ENCODE measurements at places on chromosomes 6 and 20. TPM values are rescaled to one million over a fixed set of nuclear protein-coding genes. Genes with fewer than 3 reads are reported as not detected.

DNA sequence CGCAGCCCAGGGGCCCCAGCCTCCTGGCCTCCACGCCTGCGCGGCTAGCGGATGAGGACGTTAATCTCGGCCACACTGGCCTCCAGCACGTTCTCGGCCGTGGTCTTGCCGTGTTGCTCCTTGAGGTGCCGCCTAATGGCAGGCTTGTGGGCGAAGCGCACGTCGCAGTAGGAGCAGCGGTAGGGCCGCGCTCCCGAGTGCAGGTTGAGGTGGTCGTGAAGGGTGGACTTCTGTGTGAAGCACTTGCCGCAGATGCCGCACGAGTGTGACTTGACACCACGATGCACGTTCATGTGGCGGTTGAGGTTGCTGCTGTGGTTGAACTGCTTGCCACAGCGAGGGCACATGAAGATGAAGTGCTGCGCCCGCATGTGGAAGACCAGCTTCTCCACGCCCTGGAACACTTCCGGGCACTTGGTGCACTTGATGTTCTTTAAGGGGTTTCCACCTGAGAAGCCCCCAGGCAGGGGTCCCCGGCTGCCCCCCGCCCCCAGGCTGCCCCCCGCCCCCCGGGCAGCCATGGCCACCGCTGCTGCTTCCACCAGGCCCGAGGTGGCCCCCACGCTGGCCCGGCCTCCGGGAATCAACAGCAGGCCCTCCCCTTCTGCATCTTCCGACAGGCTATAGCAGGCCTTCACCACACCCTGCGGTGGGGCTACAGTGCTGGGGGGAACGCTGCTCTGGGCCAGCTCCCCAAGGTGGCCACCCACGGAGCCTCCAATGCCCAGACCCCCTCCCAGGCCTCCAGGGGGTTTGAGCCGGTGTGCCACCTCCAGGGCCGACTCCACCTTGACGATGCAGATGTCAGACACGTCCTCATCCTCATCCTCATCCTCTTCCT lies 1.8 kb downstream of the ZBTB12 start:
- DNase-seq = no peak

DNA sequence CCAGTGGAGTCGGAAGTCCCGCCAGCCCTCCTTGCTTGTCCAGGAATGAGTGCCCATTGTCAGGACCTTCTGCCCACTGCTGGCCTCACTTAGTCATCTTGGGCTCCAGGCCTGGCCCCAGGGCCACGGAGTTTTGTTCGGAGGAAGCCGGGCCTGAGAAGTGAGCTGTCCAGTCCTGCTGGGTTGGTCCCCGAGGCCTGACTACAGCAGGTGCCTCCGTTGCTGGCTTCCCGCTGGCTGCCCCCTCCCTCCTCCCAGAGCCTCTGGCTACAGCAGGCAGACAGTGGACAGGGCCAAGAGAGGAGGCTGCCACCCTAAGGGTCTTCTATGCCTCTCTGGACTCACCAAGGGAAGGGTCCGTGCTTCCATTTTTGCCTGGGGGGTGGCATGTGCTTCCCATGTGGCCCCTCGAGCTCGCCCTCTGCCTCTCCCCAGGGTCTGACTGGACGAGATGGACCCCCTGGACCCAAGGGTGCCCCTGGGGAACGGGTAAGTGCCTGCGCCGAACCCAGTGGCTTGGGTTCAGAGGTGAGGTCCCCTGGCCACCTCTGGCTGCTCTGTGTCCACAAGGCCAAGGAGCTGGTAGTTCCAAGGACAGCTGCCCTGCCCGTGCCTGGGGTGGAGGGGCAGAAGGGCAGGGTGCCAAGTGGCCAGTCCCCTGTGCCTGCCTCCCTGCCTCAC lies 2.8 kb downstream of the COL9A3 start:
- no peak for DNase-seq

DNA sequence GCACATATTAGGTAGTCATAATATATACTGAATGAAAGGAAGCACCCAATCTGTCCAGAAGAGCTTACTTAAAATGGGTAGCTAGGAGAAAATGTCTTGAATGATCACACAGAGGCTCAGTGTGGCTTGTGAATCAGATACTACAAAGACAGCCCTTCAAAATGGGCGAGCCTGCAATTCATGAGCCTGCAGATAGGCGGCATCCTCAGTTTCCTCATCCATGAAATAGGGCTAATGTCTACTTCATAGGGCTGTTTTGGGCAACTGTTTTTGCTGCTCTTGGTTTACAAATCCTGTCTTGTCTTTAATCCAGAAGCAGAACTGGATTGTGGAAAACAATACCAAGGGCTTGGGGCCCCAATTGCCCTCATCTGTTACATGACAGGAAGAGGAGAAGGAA lies 129.3 kb upstream of the KCNK16 start:
- no peak for DNase-seq

DNA sequence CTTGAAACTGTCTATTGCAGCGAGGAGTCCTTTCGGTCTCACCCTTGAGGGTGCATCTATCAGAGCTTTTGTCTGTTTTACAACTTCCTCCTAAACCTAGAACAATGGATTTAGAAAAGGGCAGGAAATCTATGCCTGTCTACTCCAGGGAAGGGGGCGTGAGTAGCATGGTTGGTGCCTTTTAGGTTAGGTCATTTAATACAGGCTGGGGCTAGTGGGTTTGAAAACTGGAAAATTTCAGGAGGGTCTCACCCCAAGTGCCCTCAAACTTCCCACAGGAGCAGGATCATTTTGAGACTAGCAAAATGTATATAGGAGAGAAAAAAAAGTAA lies 33.5 kb upstream of the BMP6 start:
- no peak for DNase-seq

EPHA7 gene
- polyA plus RNA-seq = 1.1 TPM

CAP2 gene
- polyA plus RNA-seq = 3.0 TPM

GRCh38 chr6:87879132-87879861 lies 168.3 kb upstream of the SPACA1 start:
- DNase-seq = no peak

DNA sequence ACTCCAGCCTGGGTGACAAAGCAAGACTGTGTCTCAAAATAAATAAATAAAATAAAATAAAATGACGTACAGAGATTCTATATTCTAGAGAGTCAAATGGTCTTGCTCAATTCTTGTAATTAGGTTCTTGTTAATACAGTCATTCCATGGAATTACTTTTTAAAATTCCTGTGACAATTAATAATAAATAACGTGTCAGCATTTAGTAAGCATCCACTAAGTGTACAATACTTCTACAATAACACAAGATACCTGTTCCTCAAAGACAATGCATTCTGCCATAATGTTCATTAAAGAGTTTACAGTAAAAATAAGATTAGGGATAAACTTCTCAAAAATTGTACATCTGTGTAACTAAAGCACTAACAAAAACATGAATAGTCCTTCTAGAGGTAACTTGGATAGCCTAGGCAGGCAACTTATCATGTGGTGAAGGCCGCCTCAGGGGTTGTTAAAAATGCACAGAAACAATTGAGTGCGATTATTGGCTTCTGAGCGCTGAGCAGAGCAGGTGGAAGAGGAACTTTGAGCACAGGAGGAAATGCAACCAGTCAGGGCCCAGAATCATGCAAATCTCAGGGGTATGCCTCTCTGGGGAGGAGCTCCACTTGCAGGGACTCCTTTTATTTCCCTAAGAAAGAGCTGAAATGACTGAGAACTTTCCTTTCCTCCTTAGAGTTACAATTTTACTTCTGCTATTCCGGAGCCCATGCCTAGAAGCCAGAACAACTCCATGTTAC lies 37.1 kb downstream of the QRSL1 start:
- DNase-seq = peak; percentile 15

EYA4 gene
- 0.03 TPM for polyA plus RNA-seq

CSTF1 gene
- 9.5 TPM for polyA plus RNA-seq

SLC22A16 gene
- polyA plus RNA-seq = not detected

ZSCAN12 gene
- polyA plus RNA-seq = 8.4 TPM

HTR1B gene
- polyA plus RNA-seq = 0.15 TPM

CST4 gene
- polyA plus RNA-seq = not detected

TBXT gene
- polyA plus RNA-seq = not detected

- no peak for DNase-seq
Measured at GRCh38 chr6:70396796-70397729, 16.2 kb upstream of the FAM135A start.

DNA sequence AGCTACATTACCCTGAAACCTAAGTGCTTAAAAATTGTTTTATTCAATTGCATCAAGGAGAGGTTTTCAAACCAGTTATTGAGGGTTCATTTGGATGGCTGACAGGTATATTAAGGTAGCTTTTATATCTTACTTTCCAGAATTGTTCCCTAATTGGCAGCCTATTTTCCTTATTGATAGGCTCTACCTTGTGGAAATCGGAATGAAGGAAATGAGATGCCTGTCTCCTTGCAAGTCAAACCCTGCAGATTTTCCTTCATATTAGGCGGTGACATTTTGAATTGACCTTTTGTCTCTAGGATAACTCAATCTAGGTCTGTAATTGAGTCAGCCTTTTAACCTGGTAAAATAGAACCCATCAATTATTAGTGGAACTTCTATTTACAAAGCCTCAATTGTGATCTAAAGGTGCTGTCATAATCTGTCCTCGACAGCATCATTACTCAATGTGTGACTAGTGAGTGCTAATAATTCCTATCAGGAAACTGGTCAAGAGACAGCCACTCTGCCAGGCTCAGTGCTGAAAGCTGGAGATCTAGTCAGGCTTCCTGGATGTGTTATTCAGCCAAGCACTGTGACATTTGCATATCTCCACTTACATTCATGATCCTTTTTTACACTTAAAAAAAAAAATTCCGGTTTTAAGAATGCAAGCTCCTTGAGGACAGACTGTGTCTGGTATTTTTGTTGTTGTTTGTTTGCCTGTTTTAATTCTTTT lies 20.1 kb downstream of the OPRM1 start:
- DNase-seq = no peak

GRCh38 chr6:9789201-9789600 lies 625.7 kb downstream of the TFAP2A start:
- no peak for DNase-seq

GRCh38 chr6:44223319-44224028 lies at the start of gene SLC29A1:
Gene SLC29A1 (plus strand): TSS chr6:44223595. CDS start chr6:44227314, 3,719 bp downstream.
- peak; percentile 45 for DNase-seq

DNA sequence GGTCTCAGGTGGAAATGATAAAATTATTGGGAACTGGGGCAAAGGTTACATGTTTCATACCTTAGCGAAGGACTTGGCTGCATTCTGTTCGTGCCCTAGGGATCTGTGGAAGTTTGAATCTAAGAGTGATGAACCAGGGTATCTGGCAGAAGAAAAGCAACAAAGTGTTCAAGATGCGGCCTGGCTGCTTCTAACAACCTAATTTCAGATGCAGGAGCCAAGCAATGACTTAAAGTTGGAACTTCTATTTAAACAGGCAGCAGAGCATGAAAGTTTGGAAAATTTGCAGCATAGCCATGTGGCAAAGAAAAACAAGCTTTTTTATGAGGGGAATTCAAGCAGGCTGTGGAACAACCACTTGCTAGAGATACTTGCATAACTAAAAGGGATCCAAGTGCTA lies 73.5 kb downstream of the CD24 start:
- no peak for DNase-seq

DNA sequence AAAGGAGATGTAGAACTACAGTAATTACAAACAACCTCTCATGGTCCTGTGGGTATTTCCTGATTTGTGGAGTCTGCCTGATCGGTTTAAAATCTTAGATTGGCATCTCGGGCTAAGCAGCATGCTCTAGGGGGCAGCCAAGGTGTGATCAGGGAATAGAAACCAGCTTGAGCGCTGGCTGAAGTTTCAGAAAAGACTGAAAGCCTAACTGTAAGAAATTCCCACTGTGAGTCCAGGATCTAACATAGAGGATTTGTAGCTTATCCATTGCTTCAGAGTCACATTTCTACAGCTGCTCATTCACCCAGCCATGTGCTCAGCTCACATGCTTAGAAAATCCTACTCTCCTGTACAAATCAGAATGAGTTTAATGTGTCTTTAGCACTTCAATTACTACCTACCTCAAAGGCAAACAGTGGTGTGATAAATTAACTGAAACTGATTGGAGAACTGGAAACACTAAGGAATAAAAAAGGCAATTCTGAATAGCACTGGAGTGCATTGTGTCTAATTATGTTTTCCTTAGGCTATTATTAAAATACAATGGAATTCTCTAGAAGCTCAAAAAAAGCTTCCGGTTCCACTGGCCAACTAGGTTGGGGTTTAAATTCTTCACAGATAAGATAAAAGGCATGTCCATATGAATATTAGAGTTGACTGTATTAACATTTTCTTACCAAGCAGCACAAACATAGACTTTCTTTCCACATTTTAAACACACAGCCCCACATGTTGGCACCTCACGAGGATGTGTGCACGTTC lies 73.8 kb upstream of the MPC1 start:
- peak; percentile 8 for DNase-seq

- no peak for DNase-seq
Measured at GRCh38 chr20:33124994-33125393, 43.0 kb upstream of the BPIFA2 start.

TRIM40 gene
- 14.3 TPM for polyA plus RNA-seq

DNA sequence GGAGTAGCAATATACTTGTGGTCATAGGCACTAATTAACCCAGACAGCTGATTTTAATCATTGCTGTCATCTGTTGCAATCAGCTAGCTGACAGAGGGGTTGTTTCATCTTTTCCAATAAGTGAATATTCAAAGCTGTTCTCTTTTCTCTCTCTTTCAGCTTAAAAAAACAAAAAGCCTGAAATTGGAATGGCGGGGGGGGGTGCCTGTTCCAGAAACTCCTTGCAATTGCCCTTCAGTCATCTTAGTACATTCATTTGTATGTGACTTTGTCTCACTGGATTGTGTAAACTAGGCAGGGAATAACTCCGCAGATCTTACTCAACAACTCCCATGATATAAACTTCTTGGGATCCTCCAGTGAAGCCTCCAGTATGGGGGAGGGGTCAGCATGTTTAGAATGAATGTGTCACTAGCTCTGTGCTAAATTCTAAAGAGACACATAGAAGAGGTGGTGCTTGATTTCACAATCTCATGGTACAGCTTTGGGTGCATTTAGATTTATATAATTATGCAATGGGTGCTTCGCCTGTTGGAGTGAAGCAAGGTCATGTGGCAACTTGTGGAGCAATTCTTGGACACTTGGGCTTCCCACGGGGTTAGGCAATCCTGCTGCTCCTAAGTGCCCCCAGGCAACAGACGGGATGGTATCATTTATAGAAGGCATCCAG lies 40.1 kb downstream of the SLC24A3 start:
- no peak for DNase-seq

GRCh38 chr6:57068061-57068460 lies 21.6 kb downstream of the KIAA1586 start:
- no peak for DNase-seq

DNA sequence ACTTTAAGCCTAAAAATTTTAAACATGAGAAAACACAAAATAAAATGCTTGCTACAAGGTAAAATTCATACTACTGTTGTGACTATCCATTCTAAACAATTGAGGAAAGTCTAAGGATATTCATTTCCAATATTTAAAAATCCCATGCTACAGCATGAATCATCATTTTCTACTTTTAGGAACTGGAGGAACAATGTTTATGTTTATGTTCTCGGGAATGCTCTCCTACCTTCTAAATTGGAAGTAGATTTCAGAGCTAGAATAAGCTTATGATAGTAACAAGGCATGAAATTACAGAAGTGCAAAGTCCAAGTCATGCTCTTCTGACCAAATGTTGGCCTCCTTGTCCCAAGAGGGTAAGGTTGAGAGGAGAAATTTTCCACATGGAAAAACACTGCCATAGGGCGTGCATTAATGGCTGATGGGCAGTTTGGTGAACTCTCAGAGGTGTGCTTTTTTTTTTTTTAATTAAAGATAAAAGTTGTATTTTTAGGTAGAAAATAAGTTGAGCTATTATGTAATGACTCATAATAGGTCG lies 6.0 kb upstream of the MYLK4 start:
- peak; percentile 34 for DNase-seq
